Osteoblast (primary cell): ENCODE measurements at places on chromosomes 2 and 18.
A peak's percentile ranks its signal among the peaks of the same experiment; 100 is the strongest.

- no peaks in the 10 kb centered on the region for H3K27me3 ChIP-seq
- no peaks in the 10 kb centered on the region for H3K36me3 ChIP-seq
- H3K4me1 ChIP-seq, result peaks cover 4% of the 10 kb centered on the region
- no peak overlapping the region for H3K4me3 ChIP-seq
- DNase-seq, result no peak
- no peak overlapping the region for H3K27ac ChIP-seq
These were observed 52.8 kb upstream of the ITGA6 start for GRCh38 chr2:172374318-172375240.

DNA sequence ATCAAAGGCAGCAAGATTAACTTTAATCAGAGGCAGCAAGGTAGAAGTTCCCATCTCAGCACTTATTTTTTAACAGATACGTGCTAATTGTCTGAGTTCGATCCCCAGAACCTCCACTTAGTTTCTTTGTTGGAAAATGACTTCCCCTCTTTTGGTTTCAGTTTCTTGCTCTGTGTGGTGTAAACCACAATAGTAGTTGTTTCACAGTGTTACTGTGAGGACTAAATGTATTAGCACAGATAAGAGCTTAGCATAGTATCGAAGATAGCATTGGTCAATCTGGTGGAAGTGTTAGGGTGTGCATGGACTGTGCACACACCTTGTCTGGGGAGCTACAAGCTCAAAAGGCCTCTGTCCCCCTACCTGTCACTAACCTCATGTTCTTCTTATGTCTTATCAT is 988.3 kb upstream of the GYPC start:
- H3K4me3 ChIP-seq, result no peak overlapping the region
- no peak overlapping the region for H3K27ac ChIP-seq
- H3K36me3 ChIP-seq, result no peaks in the 10 kb centered on the region
- no peaks in the 10 kb centered on the region for H3K4me1 ChIP-seq
- no peaks in the 10 kb centered on the region for H3K27me3 ChIP-seq
- DNase-seq, result no peak

- H3K36me3 ChIP-seq, result no peaks in the 10 kb centered on the region
- no peak for DNase-seq
- H3K4me3 ChIP-seq, result no peak overlapping the region
- H3K4me1 ChIP-seq, result no peaks in the 10 kb centered on the region
These were observed 15.4 kb upstream of the DTNA start for GRCh38 chr18:34694591-34695165.

DNA sequence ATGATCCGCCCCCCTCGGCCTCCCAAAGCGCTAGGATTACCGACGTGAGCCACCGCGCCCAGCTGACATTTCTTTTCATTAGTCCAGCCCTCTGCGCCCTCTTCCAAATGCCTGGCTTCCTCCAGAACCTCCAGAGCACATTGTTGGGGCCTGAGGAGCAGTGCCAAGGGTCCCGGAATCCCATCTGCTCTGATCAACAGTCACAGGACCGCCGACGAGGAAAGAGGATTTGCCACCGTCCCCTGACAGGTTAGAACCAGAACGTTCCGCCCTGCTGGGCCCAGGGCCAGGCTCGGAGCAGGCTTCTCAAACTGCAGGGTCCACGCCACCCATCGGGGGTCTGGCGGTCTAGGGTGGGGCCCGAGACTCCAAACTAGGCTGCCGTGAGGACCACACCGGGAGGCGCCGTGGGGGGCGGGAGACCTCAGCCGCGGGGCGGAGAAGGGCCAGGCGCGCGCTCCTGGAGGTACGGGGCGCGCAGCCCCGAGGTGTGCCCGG is 36.9 kb upstream of the ITM2C start:
- DNase-seq, result no peak
- H3K27ac ChIP-seq, result no peak overlapping the region

GRCh38 chr18:42064109-42064508 is 109.1 kb downstream of the PIK3C3 start:
- peaks cover 5% of the 10 kb centered on the region for H3K4me1 ChIP-seq
- peaks cover 16% of the 10 kb centered on the region for H3K36me3 ChIP-seq
- no peak overlapping the region for H3K4me3 ChIP-seq
- no peaks in the 10 kb centered on the region for H3K27me3 ChIP-seq

DNA sequence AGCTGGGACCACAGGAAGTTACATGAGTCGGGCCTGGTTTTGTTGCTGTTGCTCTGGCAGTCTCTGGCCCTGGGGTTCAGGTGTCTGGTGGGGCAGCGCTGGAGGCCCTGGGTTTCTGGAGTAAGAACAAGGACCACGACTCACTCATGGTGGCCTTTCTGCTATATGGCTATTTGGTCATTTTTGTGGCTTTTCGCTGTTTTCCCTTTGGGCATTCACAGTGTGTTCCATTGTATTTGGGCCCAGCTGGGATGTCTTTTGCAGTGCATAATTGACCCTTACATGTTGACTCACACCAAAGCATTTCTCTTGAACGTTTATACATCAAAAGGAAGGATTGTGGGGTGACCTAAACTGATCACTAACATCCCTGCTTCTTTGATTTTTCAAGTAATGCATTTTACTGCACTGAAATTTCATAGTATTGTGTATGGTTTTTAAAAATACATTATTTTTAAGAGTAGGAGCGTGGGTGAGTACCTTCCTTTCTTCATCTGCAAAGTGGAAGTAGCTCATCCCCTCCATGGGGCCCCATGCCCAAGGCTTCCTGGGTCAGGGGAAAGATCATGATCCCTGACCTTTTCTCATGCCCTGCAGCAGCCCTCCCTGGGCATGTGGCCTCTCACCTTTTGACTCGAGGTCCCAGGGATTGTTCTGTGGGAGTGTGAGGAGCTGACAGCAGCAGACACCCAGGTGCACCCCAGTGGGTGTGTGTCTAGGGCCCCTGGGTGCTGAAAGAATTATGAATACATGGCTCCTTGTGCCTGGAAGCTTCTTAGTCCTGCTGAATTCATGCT is 225.5 kb downstream of the AGAP1 start:
- no peaks in the 10 kb centered on the region for H3K4me1 ChIP-seq
- H3K27ac ChIP-seq, result no peak overlapping the region
- peaks cover 2% of the 10 kb centered on the region for H3K36me3 ChIP-seq
- no peaks in the 10 kb centered on the region for H3K27me3 ChIP-seq
- no peak overlapping the region for H3K4me3 ChIP-seq
- no peak for DNase-seq

DNA sequence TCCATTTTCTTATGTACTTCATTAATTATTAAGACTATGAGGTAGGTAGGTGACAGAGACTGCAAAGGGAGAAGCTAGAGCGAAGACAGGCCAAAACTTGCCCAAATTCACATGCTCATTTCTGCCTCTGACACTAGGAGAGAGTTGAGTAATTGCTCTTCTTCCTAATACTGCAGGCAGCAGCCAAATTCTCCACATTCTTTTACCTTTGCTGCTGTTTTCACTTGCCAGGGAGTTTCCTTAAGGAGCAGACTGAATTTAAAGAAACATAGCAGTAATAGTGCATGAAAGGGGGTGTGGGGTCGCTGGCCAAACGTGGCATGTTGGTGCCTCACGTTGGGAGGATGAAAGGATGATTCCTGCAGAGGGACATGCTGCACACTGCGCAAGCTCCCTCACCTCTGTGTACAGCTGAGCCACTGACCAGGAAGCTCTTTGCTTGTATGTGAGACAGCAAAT is 12.3 kb downstream of the CRIM1 start:
- no peak for DNase-seq
- peaks cover 95% of the 10 kb centered on the region for H3K4me1 ChIP-seq
- H3K27me3 ChIP-seq, result no peaks in the 10 kb centered on the region
- peaks cover 44% of the 10 kb centered on the region for H3K36me3 ChIP-seq
- peak overlapping the region; percentile 19 for H3K27ac ChIP-seq

GRCh38 chr18:46623541-46623940 is 33.5 kb downstream of the LOXHD1 start:
- no peak overlapping the region for H3K4me3 ChIP-seq
- H3K4me1 ChIP-seq, result no peaks in the 10 kb centered on the region
- no peak overlapping the region for H3K27ac ChIP-seq
- no peak for DNase-seq
- H3K36me3 ChIP-seq, result no peaks in the 10 kb centered on the region
- no peaks in the 10 kb centered on the region for H3K27me3 ChIP-seq

DNA sequence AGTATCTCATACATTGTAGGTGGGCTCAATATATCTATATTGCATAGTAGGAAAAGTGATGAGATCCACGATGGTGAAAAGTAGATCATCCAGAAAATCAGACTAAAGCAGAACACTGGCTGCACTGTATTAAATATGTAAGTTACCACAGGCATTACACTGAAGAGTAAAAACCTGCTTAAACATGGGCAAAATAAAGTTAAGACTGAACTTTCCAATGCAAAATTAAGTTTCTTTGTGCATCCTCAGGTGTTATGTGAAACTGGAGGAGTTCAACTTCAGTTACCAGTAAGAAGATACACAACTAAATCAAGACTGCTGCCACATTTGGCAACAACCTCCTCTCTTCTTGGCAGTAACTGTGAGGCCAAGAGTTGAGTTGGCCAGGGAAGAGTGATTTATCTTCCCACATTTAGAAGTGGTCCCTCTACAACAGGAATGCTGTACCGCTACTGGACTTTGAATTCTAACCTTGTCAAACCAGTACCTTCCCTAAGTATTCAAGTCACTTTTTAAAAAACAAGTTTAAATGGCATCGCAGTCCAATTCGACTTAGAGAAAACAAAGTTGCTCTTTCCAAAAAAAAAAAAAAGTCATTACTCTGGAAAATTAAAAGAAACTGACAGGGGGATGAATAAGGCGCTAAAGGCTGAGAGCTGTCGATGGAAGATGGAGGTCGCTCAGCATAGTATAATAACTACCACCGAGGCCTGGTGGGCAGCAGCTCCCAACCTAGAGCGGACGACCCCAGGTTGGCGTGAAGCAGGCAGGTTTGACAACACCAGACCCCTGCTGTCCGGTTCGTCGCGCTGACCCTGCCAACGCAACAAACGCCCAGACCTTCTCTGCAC is 1.1 kb downstream of the MAP4K3 start:
- H3K4me3 ChIP-seq, result peak overlapping the region; percentile 92
- H3K36me3 ChIP-seq, result no peaks in the 10 kb centered on the region
- H3K4me1 ChIP-seq, result peaks cover 53% of the 10 kb centered on the region
- no peaks in the 10 kb centered on the region for H3K27me3 ChIP-seq
- DNase-seq, result peak; percentile 88

GRCh38 chr2:187442378-187442777 is 5.7 kb downstream of the CALCRL start:
- no peak for DNase-seq
- no peaks in the 10 kb centered on the region for H3K27me3 ChIP-seq
- no peak overlapping the region for H3K4me3 ChIP-seq
- no peaks in the 10 kb centered on the region for H3K36me3 ChIP-seq
- H3K4me1 ChIP-seq, result peaks cover 3% of the 10 kb centered on the region

- no peaks in the 10 kb centered on the region for H3K27me3 ChIP-seq
- no peak overlapping the region for H3K27ac ChIP-seq
- peak; percentile 10 for DNase-seq
- H3K4me1 ChIP-seq, result no peaks in the 10 kb centered on the region
These were observed 530.8 kb upstream of the ZNF804A start for GRCh38 chr2:184067502-184067901.

DNA sequence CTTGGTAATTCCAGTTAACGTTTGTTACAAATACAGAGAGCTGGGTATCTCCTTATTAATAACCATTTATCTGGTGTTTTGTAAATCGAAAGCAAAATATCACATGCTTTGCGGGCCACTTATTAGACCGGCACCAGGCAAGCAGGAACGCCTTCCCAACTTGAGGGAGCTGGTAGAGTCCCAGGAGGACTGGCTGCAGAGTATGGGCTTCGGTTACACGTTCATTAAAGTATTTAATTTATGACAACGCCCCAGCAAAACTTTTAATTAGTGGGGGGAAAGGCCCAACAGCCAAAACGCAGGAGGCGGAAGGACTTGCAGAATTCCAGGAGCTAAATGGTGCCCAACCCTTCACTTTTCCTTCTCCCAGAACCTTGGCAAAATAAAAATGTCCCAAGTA is 3.7 kb downstream of the SMAD7 start:
- peak overlapping the region; percentile 97 for H3K4me3 ChIP-seq
- peak; percentile 88 for DNase-seq
- H3K27me3 ChIP-seq, result no peaks in the 10 kb centered on the region
- peaks cover 53% of the 10 kb centered on the region for H3K4me1 ChIP-seq

- no peak overlapping the region for H3K27ac ChIP-seq
- peaks cover 14% of the 10 kb centered on the region for H3K4me1 ChIP-seq
- no peaks in the 10 kb centered on the region for H3K27me3 ChIP-seq
- H3K4me3 ChIP-seq, result no peak overlapping the region
These were observed 100.8 kb downstream of the NOL10 start for GRCh38 chr2:10588931-10589330.

DNA sequence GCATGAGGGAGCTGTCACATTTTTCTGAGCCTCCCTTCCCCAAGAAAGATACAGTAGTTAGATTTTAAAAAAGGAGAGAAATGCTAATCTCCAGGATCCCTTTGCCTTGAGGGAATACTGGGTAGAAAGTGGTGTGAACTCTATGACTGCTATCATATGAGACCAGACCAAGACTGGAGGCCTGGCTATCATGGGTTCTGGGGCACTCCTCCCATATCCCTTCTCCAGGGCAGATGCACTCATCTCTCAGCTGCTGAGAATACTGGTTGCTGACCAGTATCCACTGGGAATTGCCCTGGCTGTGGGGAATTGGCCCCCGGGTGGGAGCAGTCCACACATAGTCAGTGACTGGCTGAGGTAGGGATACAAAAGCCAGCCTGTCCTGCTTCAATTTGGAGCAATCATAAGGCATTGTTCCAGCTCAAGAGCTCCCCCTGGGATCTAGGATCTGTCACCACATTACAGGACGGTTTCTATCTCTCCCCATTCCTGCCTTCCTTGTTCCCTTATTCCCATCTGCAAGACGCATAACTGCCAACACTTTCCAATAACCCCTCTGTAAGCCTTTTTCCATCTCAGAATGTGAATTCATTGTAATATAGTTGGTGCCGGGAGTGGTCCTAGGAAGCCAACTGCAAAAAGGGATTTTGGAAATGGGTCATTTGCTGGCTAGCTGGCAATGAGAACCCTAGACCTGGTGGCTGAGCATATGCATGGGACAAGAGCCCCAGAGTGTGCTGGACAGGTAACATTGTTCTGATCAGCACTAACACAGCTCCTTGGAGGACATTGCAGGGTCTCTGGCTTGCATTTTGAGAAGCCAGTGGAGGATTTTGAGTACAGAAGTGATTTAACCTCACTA is 35.4 kb upstream of the REEP1 start:
- H3K4me1 ChIP-seq, result peaks cover 4% of the 10 kb centered on the region
- H3K4me3 ChIP-seq, result no peak overlapping the region
- peaks cover 2% of the 10 kb centered on the region for H3K27me3 ChIP-seq
- no peak for DNase-seq
- no peaks in the 10 kb centered on the region for H3K36me3 ChIP-seq

GRCh38 chr2:65386344-65386743 is 46.1 kb downstream of the SPRED2 start:
- H3K4me1 ChIP-seq, result peaks cover 39% of the 10 kb centered on the region
- no peaks in the 10 kb centered on the region for H3K27me3 ChIP-seq
- DNase-seq, result no peak
- no peak overlapping the region for H3K4me3 ChIP-seq
